ENCODE measurements at places on chromosomes 12 and 14.

GRCh38 chr14:85224241-85224640 is 305.7 kb upstream of the FLRT2 start:
- DNase-seq, result no peak

GRCh38 chr14:68627868-68628604 is 164.8 kb downstream of the ZFP36L1 start:
- DNase-seq, result no peak

DNA sequence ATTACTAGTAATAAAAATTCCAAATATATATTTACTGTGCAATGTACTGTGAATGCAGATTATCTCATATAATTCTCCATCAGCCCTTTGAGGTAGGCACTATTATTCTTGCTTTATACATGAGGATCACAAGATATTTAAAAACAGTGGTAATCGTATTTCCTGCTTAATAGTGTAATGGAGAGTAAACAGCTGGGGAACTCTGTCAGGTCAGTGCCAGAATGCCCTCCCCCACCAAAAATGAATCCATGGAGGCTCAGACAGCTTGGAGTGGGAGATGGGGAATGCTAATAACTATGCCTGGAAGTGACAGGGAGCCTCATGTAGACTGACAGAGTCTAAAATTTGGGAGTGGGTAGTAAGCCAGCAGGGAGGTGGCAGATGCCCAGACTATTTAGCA is 153.6 kb downstream of the PAH start:
- DNase-seq, result no peak

GRCh38 chr14:24715239-24715638 is 81.2 kb upstream of the GZMB start:
- DNase-seq, result no peak

DNA sequence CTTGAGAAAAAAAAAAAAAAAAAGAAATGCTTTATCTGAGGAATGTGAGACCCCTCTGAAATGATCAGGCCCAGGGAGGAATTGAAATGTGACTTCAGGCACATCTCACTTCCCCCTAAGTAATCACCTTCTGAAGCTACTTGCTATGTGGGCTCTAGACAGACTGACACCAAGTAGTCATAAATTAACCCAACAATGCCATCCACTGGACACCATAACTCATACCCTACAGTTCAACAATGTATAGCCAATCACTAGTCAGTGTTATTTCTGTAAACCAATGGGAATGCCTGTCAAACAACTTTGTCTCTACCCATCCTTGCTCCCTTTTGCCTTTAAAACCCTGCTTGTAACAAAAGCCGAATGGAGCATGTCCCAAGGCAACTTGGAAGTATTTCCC is 182.7 kb upstream of the TMPO start:
- no peak for DNase-seq

DNA sequence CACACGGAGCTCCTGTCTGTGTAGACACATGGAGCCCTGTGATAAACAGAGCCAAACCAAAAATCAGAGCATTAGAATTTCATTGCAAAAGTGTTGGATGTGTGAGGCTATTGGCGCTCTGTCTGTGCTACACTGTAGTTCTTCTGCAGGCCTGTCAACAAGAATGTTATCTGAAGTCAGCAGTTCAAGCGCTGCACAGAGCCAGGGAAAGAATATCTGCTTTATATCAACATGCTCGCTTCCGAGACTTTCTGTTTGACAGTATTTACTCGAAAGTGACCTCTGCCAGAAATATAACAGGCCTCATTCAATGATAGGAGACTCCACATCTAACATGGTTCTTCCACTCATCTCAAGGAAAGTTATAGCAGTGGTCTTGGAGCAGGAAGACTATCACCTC is 118.3 kb downstream of the CCER1 start:
- no peak for DNase-seq

DNA sequence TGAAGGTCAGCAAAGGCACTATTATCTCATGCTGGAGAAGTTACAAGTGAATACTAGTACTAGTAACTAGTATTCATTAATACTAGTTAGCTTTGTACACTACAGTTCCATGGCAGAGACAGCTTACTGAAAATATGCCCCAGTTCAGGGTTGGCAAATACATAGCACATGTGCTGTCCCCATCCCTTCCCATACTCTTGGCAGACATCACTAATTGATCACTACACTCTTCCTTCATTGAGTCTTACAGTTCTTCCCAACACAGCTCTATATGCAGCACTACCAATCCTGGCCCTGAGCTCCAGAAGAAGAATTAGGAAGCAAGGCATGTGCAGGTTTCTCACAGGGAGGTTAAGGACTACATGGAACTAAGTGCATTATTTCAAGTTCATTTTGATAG is 168.3 kb upstream of the EEA1 start:
- no peak for DNase-seq

GRCh38 chr14:24806061-24806678 is 172.2 kb upstream of the GZMB start:
- DNase-seq, result peak; percentile 40

DNA sequence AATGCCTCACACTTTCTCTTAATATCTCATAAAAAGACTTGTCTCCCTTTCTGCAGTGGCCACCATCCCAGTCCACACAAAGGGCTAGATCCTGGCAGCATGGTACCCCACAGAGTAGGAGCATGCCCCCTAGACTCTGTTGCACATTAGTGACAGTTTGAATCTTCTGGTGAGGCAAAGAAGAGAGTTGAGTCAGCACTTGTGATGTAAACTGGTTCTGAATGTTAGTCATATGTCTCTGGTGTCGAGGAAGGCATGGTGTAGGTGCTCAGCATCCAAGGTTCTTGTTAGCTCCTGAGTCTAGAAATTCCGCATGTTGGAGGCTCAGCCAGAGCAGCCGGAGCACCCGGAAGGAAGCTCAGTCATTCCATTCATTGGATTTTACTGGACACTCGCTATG is 9.8 kb downstream of the TTC9 start:
- DNase-seq, result no peak
